Heart right ventricle (tissue), 16 donors: ENCODE measurements at places on chromosomes 16 and 17. TPM values are rescaled to one million over a fixed set of nuclear protein-coding genes. Genes with fewer than 3 reads are reported as not detected.

DNA sequence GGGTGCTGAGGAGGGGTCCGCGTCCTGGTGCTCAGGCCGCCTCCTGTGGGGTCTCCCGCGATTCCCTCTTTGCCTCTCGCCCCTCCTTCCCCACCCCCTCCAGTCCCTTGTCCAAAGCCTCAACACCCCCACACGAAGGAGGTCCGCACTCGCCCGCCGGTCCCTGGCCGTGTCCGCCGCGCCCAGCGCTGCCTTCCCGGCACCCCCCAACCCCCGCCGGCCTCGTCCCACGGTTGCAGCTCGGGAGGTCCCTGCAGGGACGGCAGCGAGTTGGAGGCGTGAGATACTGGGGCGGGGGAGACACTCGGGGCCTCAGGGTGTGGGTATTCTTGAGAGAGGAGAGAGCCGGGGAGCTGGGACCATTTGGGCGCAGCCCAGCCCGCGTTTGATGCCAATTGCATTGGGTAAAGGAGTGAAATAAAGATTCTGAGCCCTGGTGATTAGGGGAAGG lies 468 bp downstream of the FLYWCH2 start:
- peak; percentile 49 for DNase-seq

DNA sequence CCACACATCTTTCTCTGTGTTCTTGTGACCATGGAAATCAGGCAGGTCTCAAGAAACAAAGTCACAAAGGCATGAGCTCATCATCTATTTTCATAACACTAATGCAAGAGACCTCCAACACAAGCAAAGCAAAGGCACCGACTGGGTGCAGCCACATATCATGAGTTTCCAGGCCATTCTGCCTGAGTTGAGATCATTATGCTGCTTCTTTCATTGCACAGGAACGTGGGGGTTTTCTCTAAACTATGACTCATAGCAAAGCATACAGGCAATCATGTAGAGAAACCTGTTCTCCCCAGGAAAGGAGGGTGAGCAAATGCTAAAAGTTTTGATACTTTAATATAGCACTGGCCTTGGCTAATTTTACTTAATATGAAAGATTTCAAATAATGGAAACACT lies 60.7 kb downstream of the GRIN2A start:
- DNase-seq: no peak

DNA sequence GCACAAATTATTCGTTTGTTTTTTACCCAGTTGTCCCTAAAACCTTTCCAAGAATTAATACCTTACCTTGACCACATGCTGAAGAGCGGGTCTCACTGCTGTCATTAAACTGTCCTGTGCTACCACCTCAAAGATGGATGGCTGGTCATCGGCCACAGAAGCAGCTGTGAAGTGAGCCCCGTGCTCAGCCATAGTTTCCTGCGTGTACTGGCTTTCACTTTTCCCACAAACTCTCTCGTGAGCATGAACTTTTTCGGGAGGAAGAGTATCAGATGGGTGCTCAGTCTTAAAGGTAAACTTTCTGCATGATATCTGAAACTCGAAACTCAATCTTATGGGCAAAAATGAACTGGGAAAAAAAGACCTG lies 558 bp downstream of the PEX12 start:
- DNase-seq: no peak

- no peak for DNase-seq
Observed at GRCh38 chr17:56230660-56231059, 77.4 kb downstream of the ANKFN1 start.

GRCh38 chr16:67447508-67448076 lies 16.7 kb downstream of the HSD11B2 start:
- DNase-seq: peak; percentile 33

DNA sequence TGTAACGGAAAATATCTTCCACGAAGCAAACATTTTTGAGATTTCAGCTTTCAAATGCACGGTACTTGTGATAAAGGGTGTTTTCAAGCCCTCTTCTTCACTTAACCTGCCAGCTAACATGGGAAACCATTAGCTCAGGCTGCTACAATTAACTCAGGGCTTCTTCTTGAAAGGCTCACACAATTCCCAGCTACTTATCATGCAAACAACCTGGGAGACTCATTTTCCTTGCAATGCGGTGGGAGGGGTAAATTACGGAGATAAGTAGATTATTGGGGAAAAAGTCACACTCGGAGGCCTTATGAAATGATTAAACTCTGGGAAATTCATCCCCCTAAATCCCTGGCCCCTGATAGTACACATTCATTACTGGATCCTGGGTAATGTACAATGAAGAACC lies 266.4 kb downstream of the STX8 start:
- no peak for DNase-seq

DNA sequence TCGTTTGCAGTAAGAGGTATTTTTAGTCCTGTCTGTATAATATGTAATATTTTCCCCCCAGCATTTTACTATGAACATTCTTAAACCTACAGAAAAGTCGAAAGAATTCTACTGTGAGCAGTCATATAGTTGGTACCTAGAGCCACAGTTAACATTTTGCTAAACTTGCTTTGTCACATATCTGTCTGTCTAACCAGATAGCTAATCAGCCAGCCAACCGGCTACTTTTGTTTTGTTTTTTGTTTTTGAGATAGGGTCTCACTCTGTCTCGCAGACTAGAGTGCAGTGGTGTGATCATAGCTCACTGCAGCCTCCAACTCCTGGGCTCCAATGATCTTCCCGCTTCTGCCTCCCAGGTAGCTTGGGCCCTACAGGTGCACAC lies 73.3 kb downstream of the ABCC1 start:
- DNase-seq: no peak

GRCh38 chr16:379961-380761 lies 1.6 kb downstream of the PGAP6 start:
- DNase-seq: no peak

GRCh38 chr17:66689221-66689620 lies 145.7 kb upstream of the CACNG5 start:
- no peak for DNase-seq

DNA sequence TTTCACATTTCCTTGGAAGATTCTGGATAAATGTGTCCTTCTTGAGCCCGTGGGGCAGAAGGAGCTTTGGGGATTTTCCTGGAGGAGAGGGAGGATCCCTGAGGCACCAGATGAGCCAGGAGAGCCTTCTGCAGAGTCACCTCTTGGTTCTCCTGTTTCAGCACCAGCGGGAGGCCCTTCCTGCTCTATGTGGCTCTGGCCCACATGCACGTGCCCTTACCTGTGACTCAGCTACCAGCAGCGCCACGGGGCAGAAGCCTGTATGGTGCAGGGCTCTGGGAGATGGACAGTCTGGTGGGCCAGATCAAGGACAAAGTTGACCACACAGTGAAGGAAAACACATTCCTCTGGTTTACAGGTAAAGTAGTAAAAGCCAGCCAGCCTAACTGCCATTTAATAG lies 77.1 kb downstream of the ARSG start:
- DNase-seq: no peak

GRCh38 chr17:36739208-36739607 lies 137.8 kb downstream of the MRM1 start:
- no peak for DNase-seq

GRCh38 chr16:73149334-73149733 lies 101.4 kb upstream of the ZFHX3 start:
- DNase-seq: no peak

Gene NOTUM
- polyA plus RNA-seq: 0.22 TPM

Gene KRTAP4-5
- polyA plus RNA-seq: not detected

Gene BTBD17
- not detected for polyA plus RNA-seq

Gene SULT1A1
- polyA plus RNA-seq: 10.8 TPM

Gene DOC2B
- polyA plus RNA-seq: 4.9 TPM

Gene KRTAP4-1
- not detected for polyA plus RNA-seq

Gene C16orf87
- polyA plus RNA-seq: 8.3 TPM

Gene MLYCD
- polyA plus RNA-seq: 13.5 TPM
